Cardiac muscle cell (in vitro differentiated cells and primary cell): ENCODE measurements at places on chromosomes 13 and 19. TPM values are rescaled to one million over a fixed set of nuclear protein-coding genes. Genes with fewer than 3 reads are reported as not detected.

DNA sequence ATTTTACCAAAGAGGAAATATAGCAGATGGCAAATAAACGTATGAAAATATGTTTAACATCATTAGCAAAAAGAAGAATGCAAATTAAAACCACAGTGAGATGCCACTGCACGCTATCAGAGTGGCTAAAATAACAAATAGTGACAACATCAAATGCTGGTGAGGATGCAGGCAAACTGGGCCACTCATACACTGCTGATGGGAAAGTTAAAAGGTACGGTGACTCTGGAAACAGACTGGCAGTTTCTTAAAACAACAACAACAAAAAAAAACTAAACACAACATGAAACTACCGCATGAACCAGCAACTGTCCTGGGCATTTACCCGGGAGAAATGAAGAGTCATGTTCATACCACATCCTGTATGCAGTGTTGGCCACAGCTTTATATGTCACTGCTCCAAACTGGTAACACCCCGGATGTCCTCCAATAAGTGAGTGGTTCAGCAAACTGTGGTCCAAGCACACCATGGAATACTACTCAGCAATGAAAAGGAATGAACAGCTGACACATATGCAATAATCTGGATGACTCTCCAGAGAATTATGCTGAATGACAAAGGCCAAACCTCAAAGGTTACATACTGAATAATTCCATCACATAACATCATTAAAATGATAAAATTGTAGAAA is 22.3 kb downstream of the EPS15L1 start:
- H3K36me3 ChIP-seq: no peaks in the 10 kb centered on the region
- H3K27me3 ChIP-seq: no peaks in the 10 kb centered on the region
- peaks cover 31% of the 10 kb centered on the region for H3K4me1 ChIP-seq

GRCh38 chr13:45138282-45138681 is 18.0 kb downstream of the GTF2F2 start:
- no peaks in the 10 kb centered on the region for H3K27me3 ChIP-seq
- peaks cover 7% of the 10 kb centered on the region for H3K36me3 ChIP-seq
- peaks cover 3% of the 10 kb centered on the region for H3K4me1 ChIP-seq
- no peak for DNase-seq
- no peak overlapping the region for H3K27ac ChIP-seq

GRCh38 chr13:58187881-58188280 is 556.3 kb downstream of the PCDH17 start:
- H3K27ac ChIP-seq: no peak overlapping the region
- H3K4me1 ChIP-seq: no peaks in the 10 kb centered on the region
- DNase-seq: no peak
- no peak overlapping the region for H3K4me3 ChIP-seq
- no peaks in the 10 kb centered on the region for H3K36me3 ChIP-seq

- H3K4me1 ChIP-seq: no peaks in the 10 kb centered on the region
- H3K27ac ChIP-seq: no peak overlapping the region
- no peak for DNase-seq
Observed at GRCh38 chr13:41543664-41544300, 86.4 kb downstream of the RGCC start.

DNA sequence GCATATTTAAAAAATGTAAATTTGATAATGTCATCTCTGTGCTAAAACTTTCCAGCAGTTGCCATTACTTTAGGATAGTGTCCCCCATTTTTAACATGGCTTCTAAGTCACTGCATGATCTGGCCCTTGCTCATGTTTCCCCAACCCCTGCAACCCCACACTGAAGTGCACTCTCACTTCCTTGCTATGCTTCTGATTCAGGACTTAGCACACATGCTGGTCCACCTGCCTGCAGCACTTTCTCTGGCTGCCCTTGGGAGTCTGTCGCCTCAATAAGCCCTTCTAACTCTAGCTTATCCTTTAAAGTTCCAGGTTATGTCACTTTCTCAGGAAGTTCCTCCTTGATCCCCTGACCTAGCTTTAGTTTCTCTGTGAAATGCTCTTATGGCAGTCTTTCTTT is 241.0 kb downstream of the POSTN start:
- H3K36me3 ChIP-seq: no peaks in the 10 kb centered on the region
- H3K27ac ChIP-seq: no peak overlapping the region
- H3K4me1 ChIP-seq: no peaks in the 10 kb centered on the region
- H3K27me3 ChIP-seq: no peaks in the 10 kb centered on the region

DNA sequence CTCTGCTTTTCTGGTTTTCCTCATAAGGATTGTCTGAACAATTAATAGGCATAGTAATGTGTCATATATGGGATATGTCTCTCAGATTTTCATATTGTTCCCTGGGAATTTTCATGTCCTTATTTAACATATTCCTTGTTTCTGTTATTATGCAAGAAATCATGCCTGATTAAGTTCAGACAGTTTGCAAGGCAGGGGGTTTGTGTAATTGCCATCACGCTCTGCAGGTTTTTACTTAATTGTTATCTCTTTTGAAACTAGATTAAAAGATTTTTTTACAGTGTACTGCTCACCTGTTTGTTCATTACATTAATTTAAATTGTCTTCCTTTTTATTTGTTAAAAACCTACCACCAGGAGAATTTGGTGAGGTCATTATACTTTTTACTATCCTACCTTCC is 1253.2 kb upstream of the PRR20A start:
- no peaks in the 10 kb centered on the region for H3K4me1 ChIP-seq
- H3K36me3 ChIP-seq: no peaks in the 10 kb centered on the region
- no peak for DNase-seq
- H3K27me3 ChIP-seq: no peaks in the 10 kb centered on the region

DNA sequence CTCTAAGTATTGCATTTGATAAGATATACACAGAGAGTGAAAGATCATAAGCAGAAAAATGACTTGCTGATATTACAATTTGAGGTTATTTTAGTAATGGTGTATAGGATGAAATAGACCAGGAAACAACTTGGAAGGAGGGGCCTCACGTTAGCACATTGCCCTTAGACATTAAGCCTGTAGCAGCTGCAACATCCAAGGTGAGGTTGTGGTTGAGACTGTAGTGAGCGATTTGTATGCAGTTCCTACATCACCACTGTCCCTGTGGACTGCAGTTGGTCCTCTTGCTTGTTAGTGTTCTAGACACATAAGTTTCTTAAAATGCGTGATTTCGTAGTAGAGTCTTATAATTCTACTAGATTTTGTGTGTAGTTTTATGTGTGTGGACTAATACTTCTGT is 311.3 kb downstream of the ATP8A2 start:
- no peak for DNase-seq
- H3K4me1 ChIP-seq: peaks cover 10% of the 10 kb centered on the region
- H3K4me3 ChIP-seq: no peak overlapping the region
- H3K27me3 ChIP-seq: no peaks in the 10 kb centered on the region

DNA sequence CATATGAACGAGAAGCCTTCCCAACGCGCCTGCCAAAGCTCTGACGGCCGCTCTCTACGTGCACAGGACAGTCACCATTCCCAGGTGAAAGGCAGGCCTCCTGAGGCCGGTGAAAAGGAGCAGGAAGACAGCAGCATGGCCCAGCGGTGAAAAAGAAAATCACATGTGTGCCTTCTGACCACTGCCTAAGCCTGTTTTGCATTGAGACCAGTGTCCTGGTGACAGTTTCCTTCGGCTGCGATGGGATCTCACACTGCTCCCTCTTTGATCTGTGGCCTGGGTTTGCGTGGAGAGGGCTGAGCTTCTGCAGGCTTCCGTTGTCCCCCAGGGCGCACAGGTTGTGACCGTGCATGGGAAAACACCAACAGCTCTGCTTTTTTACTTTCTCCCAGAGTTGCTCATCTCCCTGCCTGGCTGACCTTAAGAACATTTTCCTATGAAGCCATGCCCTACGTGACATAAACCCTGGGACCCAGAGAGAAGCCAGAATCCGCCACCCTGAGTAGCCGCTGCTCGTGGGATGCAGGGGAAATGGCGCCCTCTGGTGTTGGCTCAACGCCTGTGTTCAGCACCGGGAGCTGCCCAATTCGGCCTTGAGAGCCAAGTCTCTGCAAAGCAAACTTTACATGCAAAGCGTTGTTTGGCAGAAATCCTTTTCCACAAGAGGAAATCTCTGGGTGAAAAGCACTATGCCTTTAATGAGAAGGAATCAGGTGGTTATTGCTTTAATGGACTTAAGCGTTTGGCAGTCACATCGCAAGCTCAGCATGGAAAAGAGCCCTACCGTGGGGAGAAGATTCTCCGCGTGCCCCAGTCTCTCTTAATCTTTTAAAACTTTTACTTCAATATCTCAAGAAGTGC is 112.2 kb upstream of the GPR12 start:
- H3K4me3 ChIP-seq: no peak overlapping the region
- no peaks in the 10 kb centered on the region for H3K4me1 ChIP-seq
- no peaks in the 10 kb centered on the region for H3K36me3 ChIP-seq
- no peak overlapping the region for H3K27ac ChIP-seq
- H3K27me3 ChIP-seq: no peaks in the 10 kb centered on the region

DNA sequence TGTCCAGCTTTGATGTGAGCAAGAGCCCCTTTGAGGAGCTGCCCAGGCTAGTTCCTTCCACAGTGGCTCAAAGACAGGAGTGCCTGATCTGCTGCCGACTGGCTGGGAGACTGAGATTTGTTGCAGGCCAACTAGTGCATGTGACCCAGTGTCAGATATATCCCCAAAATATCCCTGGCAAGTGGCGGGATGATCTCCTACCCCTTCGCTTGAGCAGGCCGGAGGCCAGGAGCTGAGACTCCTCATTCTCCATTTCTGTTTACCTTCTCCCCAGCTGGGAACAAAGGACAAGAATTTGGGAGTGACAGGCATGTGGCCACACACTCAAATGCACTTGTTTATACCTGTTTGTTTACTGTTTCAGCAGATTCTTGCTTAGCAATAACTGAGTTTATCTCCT is 37.1 kb upstream of the XPO4 start:
- no peaks in the 10 kb centered on the region for H3K4me1 ChIP-seq
- DNase-seq: no peak
- no peaks in the 10 kb centered on the region for H3K27me3 ChIP-seq
- H3K27ac ChIP-seq: peak overlapping the region; percentile 7

GRCh38 chr19:18636969-18637629 is at the start of gene KLHL26:
TSS of gene KLHL26 (plus strand) at chr19:18637028. CDS start at chr19:18637055, 27 bp downstream.
- DNase-seq: no peak
- H3K4me3 ChIP-seq: peak within 1 kb of the TSS; percentile 53
- no peaks in the 10 kb centered on the region for H3K4me1 ChIP-seq

DNA sequence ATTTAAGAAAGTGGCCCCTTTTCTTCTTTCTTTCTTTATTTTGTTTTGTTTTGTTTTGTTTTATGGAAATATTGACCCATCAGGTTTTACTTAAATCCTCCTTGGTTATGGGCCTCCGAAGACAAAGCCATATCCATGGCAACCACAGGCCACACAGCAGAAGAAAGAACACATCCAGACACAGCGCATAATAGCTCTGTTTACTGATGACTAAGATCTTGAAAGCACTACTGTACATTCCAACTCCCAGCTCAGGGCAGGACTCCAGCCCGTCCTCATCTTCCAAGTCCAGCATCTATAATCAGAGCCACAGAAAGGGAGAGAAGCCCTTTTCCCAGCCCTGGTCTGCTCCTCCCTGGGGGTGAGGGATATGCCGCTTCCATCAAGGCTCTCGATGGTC is 84.3 kb downstream of the NUFIP1 start:
- peaks cover 4% of the 10 kb centered on the region for H3K4me1 ChIP-seq
- DNase-seq: no peak
- H3K27ac ChIP-seq: no peak overlapping the region

RAB3A gene
- total RNA-seq: 11.3 and 13.0 TPM in 2 replicates

METTL21C gene
- total RNA-seq: not detected in 2 replicates

TNFAIP8L1 gene
- total RNA-seq: 2.2 and 18.1 TPM in 2 replicates

ZNF560 gene
- total RNA-seq: 0.35 and 0.80 TPM in 2 replicates

ZNF415 gene
- 11.9 and 17.0 TPM in 2 replicates for total RNA-seq

ZNF93 gene
- total RNA-seq: 14.9 and 29.1 TPM in 2 replicates
